ENCODE measurements at places on chromosomes 4 and X.
A peak's percentile ranks its signal among the peaks of the same experiment; 100 is the strongest.

DNA sequence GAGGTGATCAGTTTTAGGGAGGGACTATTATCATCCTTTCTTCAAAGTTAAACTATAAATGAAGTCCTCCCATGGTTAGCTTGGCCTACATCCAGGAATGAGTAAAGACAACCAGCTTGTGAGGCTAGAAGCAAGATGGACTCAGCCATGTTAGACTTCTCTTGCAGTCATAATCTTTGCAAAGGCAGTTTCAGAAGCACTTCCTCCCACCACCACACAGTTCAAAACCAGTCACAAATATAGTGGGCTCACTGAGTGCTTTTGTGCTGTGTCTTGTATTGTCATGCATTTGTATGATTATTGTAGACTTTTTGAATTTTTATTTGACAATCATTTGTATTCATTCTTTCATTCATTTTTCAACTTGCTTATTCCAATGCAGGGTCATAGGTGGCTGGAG lies 204.5 kb downstream of the ZNF674 start:
- no peak for DNase-seq

GRCh38 chrX:39904816-39905537 lies 192.8 kb downstream of the BCOR start:
- no peak for DNase-seq

- DNase-seq, result no peak
Observed at GRCh38 chr4:162841753-162842152, 324.9 kb downstream of the NAF1 start.

DNA sequence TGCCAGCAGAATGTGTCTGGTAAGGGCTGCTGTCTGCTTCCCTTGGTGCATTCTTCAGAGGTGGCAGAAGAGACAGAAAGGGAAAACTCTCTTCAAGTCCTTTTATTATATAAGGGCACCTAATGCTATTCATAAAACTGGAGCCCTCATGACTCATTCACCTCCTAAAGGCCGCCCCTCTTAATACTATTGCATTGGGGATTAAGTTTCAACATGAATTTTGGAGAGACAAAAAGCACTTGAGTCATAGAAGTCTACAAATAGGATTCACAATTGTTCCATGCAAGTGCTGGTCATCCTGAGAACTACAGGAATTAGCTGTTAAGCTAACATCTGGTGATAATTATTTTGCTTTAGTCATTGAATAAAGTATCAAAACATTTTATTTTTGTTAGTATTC lies 349.5 kb downstream of the HS3ST1 start:
- DNase-seq, result no peak

GRCh38 chrX:152824841-152825374 lies 5.6 kb downstream of the CETN2 start:
- DNase-seq, result no peak

GRCh38 chr4:36285784-36286480 lies 4.5 kb downstream of the DTHD1 start:
- DNase-seq, result peak; percentile 16

- no peak for DNase-seq
Observed at GRCh38 chr4:87901422-87901992, 68.7 kb downstream of the MEPE start.

GRCh38 chrX:39513836-39514235 lies 583.9 kb downstream of the BCOR start:
- no peak for DNase-seq

DNA sequence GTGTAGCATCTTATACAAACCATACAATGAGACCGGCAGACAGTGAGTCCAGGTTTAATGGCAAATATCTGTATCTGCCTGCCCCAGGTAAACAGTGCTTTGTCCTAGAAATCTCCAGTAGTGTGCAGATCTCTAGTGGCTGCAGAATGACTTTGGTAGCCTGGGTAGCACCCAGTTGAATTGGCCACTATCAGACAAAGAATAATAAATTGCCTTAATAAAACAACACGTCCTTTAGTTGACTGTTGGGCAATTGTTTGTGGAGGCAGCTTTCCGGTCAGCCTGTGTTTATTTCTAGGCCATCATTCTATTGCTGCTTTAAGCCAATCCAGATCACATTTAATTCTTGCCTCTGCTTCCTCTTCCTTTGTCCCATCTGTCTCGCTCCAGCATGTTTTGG lies 52.5 kb downstream of the SNX25 start:
- DNase-seq, result no peak

DNA sequence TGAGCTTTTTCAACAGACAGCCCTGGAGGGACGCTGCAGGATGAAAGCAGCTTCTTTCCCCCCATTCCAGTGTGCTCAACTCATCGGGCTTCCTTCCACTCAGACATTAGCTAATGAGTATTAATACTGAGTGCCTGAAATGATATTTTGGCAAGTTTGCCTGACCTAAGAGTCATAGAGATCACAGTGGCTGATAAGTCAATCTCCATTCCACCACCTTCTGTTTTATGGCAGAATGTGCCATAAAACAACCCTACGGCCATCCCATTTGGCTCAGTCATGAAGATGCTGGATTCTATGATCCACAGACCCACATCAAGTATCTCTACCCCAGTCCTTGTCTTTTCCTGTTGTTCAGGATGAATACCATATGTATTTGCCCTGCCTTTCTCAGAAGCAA lies 48.3 kb upstream of the MAB21L2 start:
- no peak for DNase-seq

- DNase-seq, result no peak
Observed at GRCh38 chrX:43627147-43627546, 29.0 kb upstream of the MAOA start.

All from stimulated activated CD8-positive, alpha-beta memory T cell treated with anti-CD3 and anti-CD28 coated beads, Interleukin-4, amount 100 ng/mL, for 1 hour (primary cell).